ENCODE measurements at places on chromosomes 13 and 19. TPM values are rescaled to one million over a fixed set of nuclear protein-coding genes. Genes with fewer than 3 reads are reported as not detected.
A peak's percentile ranks its signal among the peaks of the same experiment; 100 is the strongest.

GRCh38 chr19:52602941-52603340, 32.9 kb downstream of the ZNF701 start:
- DNase-seq = no peak

Gene EBI3
- 2.6 TPM for total RNA-seq

- no peak for DNase-seq
These were observed at the start of gene RINL for GRCh38 chr19:38877781-38878574. RINL (minus strand) TSS chr19:38878275; CDS start chr19:38876742, 1,533 bp downstream.

DNA sequence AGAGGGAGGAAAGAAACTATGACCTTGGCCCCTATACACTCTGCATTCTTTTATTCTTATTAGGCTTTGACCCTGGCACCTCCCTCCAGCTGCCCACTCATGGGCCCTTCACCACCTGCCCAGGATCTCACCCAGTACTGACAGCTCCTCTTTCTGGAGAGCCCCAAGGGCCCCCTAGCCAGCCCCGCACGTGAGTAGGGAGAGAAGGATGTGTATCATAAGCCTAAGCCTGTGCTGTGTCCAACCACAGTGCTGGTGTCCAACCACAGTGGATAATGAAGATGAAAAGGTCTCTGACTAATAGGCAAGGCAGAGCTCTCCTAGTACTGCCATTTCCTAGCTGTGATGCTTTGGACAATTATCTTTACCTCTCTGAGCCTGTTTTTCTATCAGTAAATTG, 4.2 kb downstream of the DMRTC2 start:
- DNase-seq = peak; percentile 37

DNA sequence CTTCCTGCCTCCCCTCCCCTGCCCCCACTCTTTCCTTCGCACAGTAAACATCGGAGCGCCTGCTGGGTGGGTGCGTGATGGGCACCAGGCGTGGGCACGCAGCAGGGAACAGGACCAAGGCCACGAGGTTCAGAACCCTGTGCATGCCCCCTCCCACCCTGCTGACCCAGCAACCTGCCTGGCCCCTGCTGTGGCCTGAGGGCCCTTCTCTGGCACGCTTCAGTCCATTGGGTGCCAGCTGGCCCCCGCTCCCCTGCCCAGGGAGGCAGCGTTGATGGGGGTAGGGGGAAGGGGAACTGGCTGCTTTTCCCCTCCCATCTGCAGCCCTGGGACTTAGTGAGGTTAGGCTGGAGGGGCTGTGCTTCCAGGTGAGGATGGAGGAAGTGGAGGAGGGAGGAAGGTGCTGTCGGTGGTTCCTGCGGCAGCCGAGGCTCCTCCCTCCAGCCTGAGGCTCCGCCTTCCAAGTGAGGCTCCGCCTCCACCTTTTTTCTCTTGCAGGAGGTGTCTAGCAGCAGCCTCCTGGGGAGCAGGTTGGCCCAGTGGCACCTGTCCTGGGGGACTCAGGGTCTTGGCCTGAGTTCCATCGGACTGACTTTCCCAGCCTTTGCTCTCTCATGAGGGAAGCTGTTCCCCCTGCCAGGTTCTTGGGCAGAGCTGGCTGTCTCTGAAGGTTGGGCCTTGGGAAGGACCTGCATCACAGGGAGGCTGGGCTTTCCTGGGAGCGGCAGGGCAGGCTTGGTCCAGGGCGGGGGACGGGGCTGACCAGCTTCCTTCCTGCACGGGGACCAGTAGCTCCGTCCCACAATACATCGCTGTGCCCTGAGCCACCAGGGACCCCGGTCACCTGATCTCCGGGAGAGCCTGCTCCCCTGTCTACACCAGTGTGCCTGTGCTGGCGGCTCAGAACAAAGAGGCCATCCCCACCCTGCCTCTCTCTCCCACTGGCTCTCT, 7.3 kb downstream of the PIAS4 start:
- peak; percentile 87 for DNase-seq

Gene ICAM5
- 9.3 TPM for total RNA-seq
